ENCODE measurements at places on chromosomes 1 and 21. TPM values are rescaled to one million over a fixed set of nuclear protein-coding genes. Genes with fewer than 3 reads are reported as not detected.
A peak's percentile ranks its signal among the peaks of the same experiment; 100 is the strongest.

The NEK2 gene
- 0.16 TPM for total RNA-seq

The RASAL2 gene
- 21.3 TPM for total RNA-seq

GRCh38 chr1:15918962-15919715 lies 56.8 kb downstream of the ZBTB17 start:
- DNase-seq = peak; percentile 51

GRCh38 chr1:96926176-96926575 lies 204.6 kb downstream of the PTBP2 start:
- DNase-seq = no peak

Data from myocyte (in vitro differentiated cells).